ENCODE measurements at places on chromosomes 13 and 19.

DNA sequence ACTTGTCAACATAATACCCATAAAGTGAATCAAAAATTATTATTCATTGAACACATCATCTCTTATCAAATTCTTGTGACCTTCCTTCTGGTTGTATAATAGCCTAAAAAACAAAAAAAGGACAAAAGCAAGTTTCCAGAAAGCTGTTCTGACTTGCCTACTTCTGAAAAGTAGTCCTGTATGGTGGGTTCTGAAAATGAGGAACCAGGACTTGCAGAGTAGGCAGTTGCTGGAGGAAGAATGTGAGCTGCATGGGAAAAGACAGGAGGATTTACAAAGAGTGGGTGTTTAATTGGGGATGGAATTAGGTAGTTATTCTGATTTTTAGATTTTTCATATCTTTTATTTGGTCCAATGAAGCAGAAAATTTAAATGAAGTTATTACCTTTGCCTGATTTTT lies 56.7 kb downstream of the RCBTB2 start:
- DNase-seq: no peak

GRCh38 chr19:55255618-55256423 lies 3.0 kb downstream of the PPP6R1 start:
- DNase-seq: peak; percentile 20

GRCh38 chr13:35514061-35514477 lies 37.6 kb upstream of the MAB21L1 start:
- no peak for DNase-seq

GRCh38 chr19:44984005-44984404 lies 17.3 kb upstream of the RELB start:
- DNase-seq: no peak

GRCh38 chr19:5932609-5933262 lies 18.7 kb downstream of the CAPS start:
- DNase-seq: no peak

- no peak for DNase-seq
Observed at GRCh38 chr19:49639401-49640112, 386 bp downstream of the RRAS start.

DNA sequence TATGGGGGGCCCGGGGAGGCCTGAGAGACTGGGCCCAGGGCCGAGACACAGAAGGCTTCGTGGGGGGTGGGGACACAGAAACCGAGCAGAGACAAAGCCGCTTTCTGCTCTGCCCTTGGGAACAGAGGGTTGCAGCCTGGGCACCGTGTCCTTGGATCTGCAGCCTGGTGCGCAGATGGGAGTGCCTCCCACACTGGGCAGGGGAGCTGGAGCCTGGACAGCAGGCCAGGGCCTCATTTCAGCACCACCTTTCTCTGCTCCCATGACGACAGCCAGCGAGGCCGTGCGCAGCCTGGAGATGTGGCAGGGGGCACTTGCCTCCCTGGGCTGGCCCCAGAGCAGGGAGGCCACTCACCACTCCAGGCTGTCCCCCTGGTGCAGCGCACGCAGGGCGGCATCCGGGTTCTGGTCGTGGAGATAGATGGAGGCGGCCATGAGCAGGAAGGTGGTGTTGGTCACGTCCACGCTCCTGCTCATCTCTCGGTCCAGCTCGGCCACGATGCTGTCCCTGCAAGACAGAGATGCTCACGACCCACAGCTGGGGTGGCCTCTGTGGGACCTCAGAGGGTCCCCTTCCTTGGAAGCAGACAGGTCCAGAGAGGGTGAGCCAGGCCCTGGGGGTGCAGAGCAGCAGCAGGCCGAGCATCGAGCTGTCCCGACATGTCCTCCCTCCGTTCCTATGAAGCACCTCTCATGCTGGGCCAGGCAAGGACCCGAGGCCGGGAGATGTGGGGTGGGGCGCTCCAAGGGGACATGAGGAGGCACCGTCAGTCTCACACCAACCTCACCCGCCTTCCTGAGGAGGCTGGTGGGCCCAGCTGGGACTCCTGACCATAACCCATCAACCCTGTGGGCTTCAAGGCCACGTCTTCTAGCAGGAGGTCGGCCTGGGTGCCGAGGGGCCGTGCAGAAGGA lies 10.9 kb upstream of the CERS1 start:
- no peak for DNase-seq

DNA sequence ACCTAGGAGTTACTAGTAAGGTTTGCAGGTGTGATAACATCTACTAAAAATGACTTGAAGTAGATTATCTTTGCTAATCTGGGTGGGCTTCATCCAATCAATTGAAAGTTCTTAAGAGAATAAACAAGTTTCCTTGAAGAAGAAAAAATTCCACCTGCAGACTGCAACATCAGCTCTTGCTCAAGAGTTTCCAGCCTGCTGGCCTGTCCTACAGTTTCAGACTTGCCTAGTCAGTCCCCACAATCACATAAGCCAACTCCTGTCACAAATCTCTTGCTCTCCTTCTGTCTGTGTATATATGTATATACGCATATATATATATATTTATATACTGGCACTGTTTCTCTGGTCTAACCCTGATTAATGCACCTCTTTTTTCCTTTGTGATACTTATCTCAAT lies 67.3 kb upstream of the ITM2B start:
- no peak for DNase-seq

DNA sequence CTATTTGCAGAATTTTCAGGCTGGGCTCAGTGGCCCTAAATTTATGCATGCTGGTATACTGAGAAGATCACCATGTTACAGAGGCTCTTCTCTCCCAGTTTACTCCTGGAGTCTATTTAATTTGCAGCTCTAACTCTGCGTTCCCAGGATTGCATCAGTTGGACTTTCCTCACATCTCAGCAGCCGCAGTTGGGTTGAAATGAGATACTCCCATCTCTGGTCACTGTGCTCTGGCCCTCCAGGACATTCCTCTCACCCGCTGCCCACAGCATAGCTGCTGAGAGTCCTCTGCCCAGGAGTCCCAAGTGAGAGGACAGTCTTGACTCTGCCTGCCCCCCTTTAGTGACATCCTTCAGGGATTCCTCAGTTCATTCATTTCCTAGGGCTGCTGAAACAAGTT lies 150.9 kb downstream of the LACC1 start:
- DNase-seq: no peak

GRCh38 chr19:58217069-58217481 lies 11.6 kb upstream of the ZNF544 start:
- no peak for DNase-seq

DNA sequence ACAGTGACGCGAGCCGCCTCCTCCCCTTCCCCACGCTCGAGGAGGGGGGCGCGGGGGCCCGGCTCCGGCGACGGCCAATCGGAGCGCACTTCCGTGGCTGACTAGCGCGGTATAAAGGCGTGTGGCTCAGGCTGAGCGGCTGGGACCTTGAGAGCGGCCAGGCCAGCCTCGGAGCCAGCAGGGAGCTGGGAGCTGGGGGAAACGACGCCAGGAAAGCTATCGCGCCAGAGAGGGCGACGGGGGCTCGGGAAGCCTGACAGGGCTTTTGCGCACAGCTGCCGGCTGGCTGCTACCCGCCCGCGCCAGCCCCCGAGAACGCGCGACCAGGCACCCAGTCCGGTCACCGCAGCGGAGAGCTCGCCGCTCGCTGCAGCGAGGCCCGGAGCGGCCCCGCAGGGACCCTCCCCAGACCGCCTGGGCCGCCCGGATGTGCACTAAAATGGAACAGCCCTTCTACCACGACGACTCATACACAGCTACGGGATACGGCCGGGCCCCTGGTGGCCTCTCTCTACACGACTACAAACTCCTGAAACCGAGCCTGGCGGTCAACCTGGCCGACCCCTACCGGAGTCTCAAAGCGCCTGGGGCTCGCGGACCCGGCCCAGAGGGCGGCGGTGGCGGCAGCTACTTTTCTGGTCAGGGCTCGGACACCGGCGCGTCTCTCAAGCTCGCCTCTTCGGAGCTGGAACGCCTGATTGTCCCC lies at the start of gene JUNB:
Gene JUNB (plus strand): TSS at position 142 of the 706 bp plus-strand sequence. CDS start 286 bp downstream, at position 428.
- peak; percentile 98 for DNase-seq

DNA sequence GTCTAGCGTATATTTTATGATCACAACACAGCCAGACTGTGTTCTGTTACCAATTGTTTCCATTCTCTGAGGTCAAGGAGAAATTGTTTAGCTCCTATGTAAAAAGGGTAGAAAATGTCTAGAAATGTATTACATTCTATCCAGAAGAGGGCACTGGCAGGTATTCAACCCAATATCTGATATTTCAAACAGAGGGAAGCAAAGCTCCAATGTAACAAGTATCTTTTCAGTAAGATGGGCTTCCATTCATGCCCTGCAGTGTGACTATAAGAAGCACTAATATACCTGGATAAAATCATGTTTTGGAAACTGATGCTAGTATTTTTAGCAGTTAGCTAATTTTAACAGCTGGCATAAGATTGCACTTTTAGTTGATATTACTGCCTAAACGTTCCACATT lies 312.7 kb downstream of the FGF14 start:
- DNase-seq: no peak

- DNase-seq: no peak
Observed at GRCh38 chr19:30448386-30449077, 76.3 kb downstream of the ZNF536 start.

DNA sequence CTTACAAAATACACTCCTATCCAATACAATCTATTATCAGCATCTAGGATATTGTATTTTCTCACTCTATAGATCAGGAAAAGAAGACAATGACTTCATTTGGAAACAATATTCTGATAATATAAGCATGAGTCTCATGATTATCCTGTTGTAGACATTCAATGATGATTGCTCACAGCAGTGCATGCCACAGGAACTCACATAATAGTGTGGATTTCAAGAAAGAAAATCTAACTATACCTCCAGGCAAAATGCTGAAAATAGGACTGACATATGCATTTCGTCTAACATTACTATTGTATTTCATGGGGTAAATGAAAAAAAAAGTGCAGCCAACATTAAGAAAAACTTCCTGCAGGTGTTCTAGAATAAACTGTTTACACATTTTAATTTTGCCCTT lies 122.6 kb downstream of the POSTN start:
- no peak for DNase-seq

GRCh38 chr13:51935326-51936171 lies 73.8 kb downstream of the CCDC70 start:
- DNase-seq: no peak

DNA sequence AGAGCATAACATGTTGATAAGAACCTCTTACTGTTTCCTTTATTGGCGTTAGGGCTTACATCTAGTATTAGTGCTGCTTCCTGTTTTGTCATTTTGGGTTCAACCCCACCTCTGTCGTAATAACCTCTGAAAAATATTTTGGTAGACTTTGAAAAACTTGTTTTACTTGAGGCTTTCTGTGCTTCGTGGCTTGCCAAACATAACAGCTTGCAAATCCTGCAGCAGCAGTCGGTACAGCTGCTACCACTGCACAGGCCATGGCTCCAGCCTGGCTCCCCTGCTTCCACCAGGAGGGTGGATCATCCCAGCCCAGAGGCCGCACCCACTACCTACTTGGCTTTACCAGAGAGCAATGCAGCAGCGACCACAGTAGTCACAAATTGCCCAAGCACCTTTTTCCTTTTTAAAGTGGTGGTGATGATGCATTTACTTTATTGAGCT lies 11.8 kb upstream of the CEACAM4 start:
- no peak for DNase-seq

- no peak for DNase-seq
Observed at GRCh38 chr13:103436057-103436654, 369.9 kb upstream of the SLC10A2 start.

DNA sequence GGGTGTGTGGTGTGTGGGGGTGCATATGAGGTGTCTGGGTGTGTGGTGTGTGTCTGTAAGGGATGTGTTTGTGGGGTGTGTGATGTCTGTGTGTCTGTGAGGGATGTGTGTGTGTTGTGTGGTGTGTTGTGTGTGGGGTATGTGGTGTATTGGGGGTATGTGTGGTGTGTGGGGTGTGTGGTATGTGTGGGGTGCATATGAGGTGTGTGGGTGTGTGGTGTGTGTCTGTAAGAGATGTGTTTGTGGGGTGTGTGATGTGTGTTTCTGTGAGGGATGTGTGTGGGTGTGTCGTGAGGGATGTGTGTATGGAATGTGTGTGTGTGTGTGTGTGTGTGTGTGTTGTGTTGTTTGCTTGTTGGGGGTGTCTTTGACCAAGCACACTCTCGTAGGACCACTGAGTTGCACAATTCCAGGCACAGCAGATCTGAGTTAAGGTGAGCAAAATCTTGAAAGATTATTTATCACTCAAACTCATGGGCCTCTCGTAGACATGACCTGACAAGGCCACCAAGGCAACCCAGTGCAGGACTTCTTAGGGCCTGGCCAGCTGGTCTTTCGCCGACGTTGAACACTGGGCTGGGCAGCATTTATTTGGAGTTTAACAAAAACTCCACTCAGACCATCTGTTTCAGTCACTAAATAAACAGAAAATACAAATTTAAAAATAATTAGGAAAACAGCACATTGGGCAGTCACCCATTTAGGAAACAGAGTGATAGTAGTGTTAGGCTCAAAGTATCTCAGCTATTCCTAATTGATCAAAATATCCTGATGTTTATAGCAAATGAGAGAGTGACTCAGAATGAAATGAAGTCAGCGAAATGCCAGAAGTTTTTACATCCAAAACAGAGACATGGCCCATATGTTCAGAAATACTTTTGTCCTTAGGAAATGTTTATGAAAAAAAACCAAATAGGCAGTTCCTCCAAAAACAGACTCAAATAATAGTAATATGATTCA lies 301.1 kb downstream of the FGF9 start:
- no peak for DNase-seq

- no peak for DNase-seq
Observed at GRCh38 chr13:63124863-63125262, 1709.2 kb upstream of the PCDH20 start.

GRCh38 chr19:54420068-54420382 lies 4.8 kb downstream of the TTYH1 start:
- no peak for DNase-seq

- DNase-seq: no peak
Observed at GRCh38 chr13:30153545-30154426, 153.6 kb downstream of the KATNAL1 start.

- DNase-seq: no peak
Observed at GRCh38 chr13:85557691-85558467, 241.3 kb downstream of the SLITRK6 start.

DNA sequence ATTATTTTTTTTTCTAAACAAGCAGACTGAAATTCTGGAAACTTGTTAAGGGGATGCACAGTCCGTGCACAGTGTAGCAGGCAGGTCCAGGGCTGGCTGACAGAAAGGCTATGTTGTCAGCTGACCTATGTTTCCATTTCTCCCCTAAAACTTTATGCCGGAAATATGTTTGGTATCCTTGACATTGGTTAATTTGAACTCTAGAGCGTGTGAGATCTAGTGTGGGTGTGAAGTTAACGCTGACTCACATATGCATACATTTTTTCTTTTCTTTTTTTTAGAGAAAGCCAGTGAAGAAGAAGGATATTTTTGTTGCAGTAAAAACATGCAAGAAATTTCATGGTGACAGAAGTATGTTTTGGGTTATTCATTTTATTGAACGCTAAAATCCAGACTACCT lies 76.6 kb downstream of the B3GLCT start:
- no peak for DNase-seq

DNA sequence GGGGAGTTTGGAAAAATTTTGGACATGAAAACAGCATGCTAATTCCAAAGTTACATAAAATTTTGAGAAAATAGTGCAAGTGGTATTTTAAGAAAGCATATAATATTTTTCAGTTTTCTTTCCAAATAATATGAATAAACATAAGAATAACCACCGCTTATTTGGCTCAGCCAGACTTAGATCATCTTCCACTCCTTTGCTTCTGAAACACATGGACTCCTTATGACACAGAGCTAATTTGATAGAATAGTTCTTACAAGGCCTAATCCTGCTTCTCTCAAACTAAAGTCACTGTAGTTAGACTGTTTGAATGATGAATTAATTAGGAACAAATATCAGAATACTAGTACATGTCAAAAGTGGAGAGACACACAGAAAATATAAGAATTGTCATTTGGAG lies 165.5 kb downstream of the POSTN start:
- DNase-seq: no peak
